ENCODE measurements at places on chromosomes 1 and 21.
A peak's percentile ranks its signal among the peaks of the same experiment; 100 is the strongest.

DNA sequence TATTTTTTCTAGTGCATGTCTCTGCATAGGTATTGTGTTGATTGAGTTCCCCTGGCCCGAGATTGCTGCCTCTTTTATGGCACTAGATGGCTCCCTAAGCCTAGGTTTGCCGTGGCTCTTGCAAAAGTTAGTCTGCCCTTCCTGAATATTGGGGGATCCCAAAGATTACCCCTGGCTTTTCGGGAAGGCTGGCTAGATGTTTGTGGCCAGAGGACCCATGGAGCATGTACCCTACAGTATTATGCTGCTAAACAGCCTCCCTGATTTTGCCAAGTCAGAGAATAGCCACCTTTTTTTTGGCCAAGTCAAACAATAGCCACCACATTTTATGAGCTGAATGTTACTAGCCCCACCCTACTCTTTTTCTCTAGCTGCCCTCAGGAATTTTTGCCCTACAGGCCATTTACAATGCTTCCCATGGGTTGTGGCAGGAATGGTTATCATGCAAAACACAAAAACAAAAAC is 343.2 kb downstream of the OLFM3 start:
- H3K4me1 ChIP-seq = no peaks in the 10 kb centered on the region
- DNase-seq = no peak
- no peak overlapping the region for H3K4me3 ChIP-seq
- no peak overlapping the region for H3K27ac ChIP-seq
- H3K27me3 ChIP-seq = no peaks in the 10 kb centered on the region

DNA sequence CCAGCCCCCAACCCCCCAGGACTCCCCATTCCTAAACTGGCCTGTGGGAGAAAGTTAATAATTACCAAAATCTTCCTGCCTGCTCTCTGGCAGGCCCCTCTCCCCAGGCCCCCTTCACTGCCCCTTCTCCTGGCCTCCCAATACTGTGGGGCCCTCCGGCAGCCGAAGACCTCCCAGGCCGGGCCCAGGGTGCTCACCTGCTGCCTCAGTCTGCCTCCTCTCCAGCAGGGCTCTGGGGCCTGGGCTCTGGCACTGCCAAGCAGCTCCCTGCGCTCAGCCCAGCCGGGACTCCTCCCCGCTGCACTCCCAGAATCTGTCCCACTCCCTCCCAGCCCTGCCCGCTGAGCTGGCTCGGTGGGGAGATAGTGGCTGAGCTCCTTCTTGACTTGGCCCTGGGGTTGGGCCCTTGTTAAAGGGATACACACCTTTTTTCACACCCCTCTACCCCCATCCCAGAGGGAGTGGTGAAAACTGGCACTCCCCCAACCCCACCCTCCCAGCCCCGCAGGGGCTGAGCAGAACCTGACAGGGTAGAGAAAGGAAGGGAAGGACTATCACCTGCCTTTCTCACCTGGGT is at the start of gene S100A16:
TSS of gene S100A16 (minus strand) at position 383 of the 577 bp plus-strand sequence. CDS start 4,986 bp downstream, outside the sequence.
- no peaks in the 10 kb centered on the region for H3K27me3 ChIP-seq
- H3K4me3 ChIP-seq = peak within 1 kb of the TSS; percentile 52
- H3K27ac ChIP-seq = peak within 1 kb of the TSS; percentile 87
- H3K4me1 ChIP-seq = peaks cover 47% of the 10 kb centered on the region
- no peak for DNase-seq

GRCh38 chr21:42560517-42561179 is 47.0 kb downstream of the SLC37A1 start:
- H3K4me1 ChIP-seq = no peaks in the 10 kb centered on the region
- no peaks in the 10 kb centered on the region for H3K27me3 ChIP-seq
- no peak overlapping the region for H3K4me3 ChIP-seq
- no peak overlapping the region for H3K27ac ChIP-seq
- no peaks in the 10 kb centered on the region for H3K36me3 ChIP-seq
- DNase-seq = no peak

DNA sequence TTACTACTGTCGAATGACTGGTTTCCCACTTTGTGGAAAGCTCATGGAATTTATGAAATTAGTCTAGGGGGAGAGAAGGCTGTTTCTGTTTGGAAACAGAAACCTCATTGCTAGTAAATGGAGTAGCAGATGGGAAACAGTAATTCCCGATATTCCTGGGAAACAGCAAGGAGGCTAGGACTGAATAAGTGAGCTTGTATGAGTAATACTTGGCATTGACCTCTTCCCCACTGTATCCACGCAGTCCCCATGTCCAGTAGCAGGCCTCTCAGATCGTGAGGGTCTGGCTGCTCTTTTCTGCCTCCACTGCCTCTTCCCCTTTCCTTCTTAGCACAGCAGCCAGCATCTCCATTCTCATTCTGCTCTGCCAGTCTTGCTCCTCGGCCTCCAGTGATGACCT is 75.5 kb downstream of the PRDM2 start:
- no peak overlapping the region for H3K4me3 ChIP-seq
- no peak for DNase-seq

DNA sequence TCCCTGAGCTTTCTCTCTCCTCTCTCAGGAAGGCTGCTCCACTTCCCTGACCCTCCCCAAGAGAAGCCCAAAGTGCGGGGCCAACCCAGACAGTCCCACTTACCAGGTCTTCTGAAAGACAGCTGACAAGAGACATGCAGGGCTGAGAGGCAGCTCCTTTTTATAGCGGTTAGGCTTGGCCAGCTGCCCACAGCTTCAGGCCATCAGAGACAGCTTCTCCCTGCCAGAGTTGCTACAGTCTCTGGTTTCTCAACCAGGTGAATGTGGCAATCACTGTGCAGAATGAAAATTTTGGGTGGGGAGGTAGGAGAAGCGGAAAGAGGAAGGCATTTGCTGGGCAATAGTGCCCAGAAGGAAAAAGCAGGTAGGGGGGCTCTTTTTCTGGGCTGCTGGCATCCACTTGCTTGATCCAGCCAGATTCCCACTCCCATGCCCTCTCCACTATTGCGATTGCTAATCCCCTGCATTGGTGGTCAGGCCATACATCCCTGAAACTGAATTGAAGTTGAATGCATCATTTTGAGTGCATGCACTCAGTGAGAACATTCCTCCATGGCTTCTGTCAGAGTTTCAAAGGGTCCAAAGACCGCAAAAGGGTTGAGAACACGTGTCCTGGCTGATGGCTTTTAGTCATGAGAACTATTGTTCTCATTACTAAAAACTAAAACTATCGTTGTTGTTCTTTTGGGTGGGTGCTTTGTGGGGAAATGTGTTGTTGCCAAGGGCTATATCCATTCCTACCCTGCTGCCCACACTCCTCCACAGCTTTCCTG is at the start of gene S100A8:
TSS of gene S100A8 (minus strand) at position 136 of the 773 bp plus-strand sequence. CDS start 538 bp downstream, outside the sequence.
- no peak for DNase-seq
- H3K4me1 ChIP-seq = no peaks in the 10 kb centered on the region
- no peak within 1 kb of the TSS for H3K4me3 ChIP-seq

- DNase-seq = no peak
- no peaks in the 10 kb centered on the region for H3K36me3 ChIP-seq
- H3K27me3 ChIP-seq = no peaks in the 10 kb centered on the region
- no peak overlapping the region for H3K4me3 ChIP-seq
- H3K4me1 ChIP-seq = peaks cover 7% of the 10 kb centered on the region
Measured at GRCh38 chr1:12153181-12153785, 13.5 kb upstream of the TNFRSF1B start.

- DNase-seq = no peak
- no peaks in the 10 kb centered on the region for H3K36me3 ChIP-seq
- H3K4me1 ChIP-seq = peaks cover 6% of the 10 kb centered on the region
- no peaks in the 10 kb centered on the region for H3K27me3 ChIP-seq
- no peak overlapping the region for H3K27ac ChIP-seq
- H3K4me3 ChIP-seq = no peak overlapping the region
Measured at GRCh38 chr1:234593771-234594504, 16.0 kb downstream of the IRF2BP2 start.

DNA sequence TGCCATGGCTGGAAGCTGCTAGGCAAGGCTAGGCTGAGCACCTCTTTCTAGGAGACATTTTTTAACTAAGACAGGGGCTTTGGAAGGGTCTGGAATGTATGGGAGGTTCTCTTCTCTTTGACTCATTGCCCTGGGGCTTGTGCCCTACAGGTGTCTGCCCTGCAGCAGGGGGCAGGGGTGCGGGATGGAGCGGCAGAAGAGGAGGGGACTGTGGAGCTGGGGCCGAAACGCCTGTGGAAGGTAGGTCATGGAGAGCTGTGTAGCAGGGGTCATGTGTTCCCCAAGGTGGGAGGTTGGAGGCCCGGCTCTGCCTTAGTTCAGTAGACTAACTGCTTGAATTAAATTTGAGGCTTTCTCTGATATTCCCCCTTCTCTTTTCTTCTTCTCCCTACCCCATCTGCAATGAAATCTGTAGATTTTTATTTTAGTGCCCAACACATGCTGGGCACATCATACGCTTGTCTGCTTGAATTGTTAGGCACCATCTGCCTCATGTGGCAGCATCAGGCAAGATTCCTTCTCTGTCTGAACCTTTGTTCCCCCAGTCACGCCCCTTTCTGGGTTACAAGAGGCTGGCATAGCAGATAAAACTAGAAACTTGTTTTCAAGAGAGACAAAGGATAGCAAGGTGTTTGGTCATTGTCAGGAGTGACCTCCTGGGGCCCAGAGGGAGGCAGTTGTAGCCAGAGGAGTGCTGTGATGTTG is 18.4 kb downstream of the PPFIA4 start:
- H3K36me3 ChIP-seq = no peaks in the 10 kb centered on the region
- H3K4me3 ChIP-seq = no peak overlapping the region
- H3K27me3 ChIP-seq = no peaks in the 10 kb centered on the region
- no peak overlapping the region for H3K27ac ChIP-seq
- H3K4me1 ChIP-seq = no peaks in the 10 kb centered on the region

GRCh38 chr1:80498673-80499072 is 1302.1 kb upstream of the ADGRL2 start:
- no peak for DNase-seq
- no peaks in the 10 kb centered on the region for H3K4me1 ChIP-seq
- no peaks in the 10 kb centered on the region for H3K27me3 ChIP-seq
- no peaks in the 10 kb centered on the region for H3K36me3 ChIP-seq
- no peak overlapping the region for H3K4me3 ChIP-seq

DNA sequence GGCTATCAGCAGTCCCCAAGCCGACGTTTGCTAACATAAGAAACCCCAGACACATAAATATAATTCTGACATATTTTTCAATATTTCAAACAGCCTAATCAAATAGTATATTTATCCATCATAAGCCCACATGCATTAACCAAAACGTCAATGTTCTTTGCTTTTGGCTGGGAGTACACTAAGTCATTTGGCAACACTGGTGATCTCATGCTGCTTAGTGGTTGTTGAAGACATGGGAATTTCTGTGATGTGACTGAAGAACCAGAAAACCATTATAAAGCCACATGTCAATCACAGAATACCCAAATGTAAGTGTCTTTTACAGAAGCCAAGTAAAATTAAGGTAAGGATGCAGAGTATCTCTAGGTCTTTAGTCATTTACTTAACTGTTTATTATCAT is 57.6 kb downstream of the PLPPR5 start:
- H3K27me3 ChIP-seq = no peaks in the 10 kb centered on the region
- no peak overlapping the region for H3K27ac ChIP-seq
- H3K4me3 ChIP-seq = no peak overlapping the region
- DNase-seq = no peak
- no peaks in the 10 kb centered on the region for H3K4me1 ChIP-seq
- H3K36me3 ChIP-seq = no peaks in the 10 kb centered on the region

DNA sequence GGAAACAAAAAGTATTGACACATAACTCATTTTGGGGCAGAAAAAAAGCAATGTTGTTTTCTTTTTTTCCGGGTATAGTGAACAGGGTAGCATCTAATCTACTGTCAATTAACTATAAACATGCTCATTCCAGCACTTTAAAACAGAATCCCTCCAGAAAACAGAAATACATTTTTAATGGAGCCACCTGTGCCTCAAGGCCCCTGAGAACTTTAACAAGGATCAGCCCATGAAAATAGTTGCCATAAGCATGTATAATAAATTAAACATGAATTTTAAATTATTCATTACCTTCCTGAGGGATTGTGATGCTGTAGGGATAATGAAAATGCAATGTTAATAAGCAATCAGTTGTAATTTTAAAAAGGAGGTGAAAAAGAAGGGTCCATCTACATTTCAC is 101.4 kb upstream of the IVNS1ABP start:
- no peak overlapping the region for H3K4me3 ChIP-seq
- DNase-seq = no peak
- H3K4me1 ChIP-seq = no peaks in the 10 kb centered on the region
- H3K27me3 ChIP-seq = no peaks in the 10 kb centered on the region

DNA sequence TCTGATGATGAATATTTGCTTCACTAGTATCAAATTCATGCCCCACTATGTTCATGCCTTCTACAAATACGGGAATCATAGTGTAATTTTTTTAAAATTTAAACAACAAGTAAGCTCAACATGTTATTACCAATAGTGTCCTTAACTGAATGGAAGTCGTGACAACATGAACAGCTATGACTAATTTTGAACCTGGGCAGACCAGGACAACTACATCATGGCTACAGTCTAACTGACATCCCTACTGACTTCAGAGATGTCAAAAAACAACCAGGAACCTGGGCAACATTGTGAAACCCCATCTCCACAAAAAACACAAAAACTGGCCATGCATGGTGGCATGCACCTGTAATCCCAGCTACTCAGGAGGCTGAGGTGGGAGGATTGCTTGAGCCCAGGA is 33.5 kb upstream of the RAP1A start:
- no peak for DNase-seq
- no peaks in the 10 kb centered on the region for H3K27me3 ChIP-seq
- no peak overlapping the region for H3K4me3 ChIP-seq
- H3K36me3 ChIP-seq = no peaks in the 10 kb centered on the region

GRCh38 chr1:236518322-236518721 is 5.5 kb upstream of the LGALS8 start:
- no peak for DNase-seq
- no peaks in the 10 kb centered on the region for H3K27me3 ChIP-seq
- H3K27ac ChIP-seq = peak overlapping the region; percentile 100
- no peaks in the 10 kb centered on the region for H3K36me3 ChIP-seq
- H3K4me3 ChIP-seq = no peak overlapping the region

DNA sequence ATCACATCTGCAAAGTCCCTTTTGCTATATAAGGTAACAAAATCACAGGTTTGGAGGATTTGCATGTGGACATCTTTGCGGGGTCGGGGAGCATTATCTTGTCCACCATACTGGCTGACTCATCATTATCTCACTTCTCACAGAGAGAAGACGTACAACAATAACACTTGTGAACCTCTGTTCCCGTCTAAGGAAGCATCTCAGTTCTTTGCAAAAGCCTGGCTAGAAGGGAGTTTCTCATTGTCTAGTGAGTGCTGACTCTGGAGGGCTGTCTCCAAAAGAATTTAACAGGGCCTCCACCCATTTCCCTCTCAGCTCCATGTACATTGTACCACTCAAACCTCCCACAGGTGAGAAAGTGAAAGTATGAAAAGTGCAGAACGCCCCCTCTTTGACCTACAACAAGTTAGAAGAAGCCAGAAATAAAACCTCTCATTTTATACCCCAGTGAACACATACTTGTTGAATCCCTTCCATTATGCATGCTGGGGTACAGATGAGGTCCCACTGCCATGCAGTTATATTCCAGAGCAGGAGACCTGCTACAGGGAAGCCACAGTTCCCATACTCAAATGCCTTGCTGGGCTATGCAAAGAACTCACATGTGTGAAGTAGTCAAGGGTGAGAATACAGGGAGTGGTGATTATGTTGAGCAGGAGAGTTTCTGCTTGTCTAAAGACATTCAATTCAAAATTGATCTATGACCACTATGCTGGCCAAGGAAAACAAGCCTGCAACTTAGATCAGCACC is 121.7 kb upstream of the PRDX6 start:
- no peaks in the 10 kb centered on the region for H3K27me3 ChIP-seq
- no peak overlapping the region for H3K27ac ChIP-seq
- no peaks in the 10 kb centered on the region for H3K4me1 ChIP-seq
- no peak for DNase-seq
- no peaks in the 10 kb centered on the region for H3K36me3 ChIP-seq
- H3K4me3 ChIP-seq = no peak overlapping the region

GRCh38 chr1:33363470-33363861 is 42.6 kb upstream of the A3GALT2 start:
- H3K36me3 ChIP-seq = no peaks in the 10 kb centered on the region
- peaks cover 12% of the 10 kb centered on the region for H3K4me1 ChIP-seq
- no peak for DNase-seq
- no peaks in the 10 kb centered on the region for H3K27me3 ChIP-seq
